ENCODE measurements at places on chromosomes 11 and 22.

GRCh38 chr11:3867209-3868091 lies 12.0 kb downstream of the STIM1 start:
- DNase-seq, result no peak

- DNase-seq, result no peak
These were observed 34.6 kb downstream of the ZNRF3 start for GRCh38 chr22:28917747-28918549.

DNA sequence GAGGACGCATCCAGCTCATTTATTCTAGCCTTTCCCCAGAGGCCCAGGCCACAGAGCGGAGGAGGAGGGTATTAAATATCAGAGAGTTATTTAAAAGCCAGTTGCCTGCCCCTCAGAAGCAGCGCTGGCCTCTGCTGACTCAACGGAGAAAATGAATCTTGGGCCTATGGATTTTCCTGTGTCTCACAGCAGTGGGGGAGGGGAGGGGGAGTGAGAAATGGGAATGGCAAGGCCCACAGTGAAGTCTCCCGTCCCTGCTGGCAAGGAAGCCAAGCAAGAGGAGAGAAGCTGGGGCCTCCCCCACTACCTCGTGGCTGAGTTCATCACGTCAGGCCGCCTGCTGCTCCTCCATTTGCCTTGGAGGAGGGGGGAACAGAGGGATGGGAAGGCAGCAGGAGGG lies 4.5 kb upstream of the TPBGL start:
- DNase-seq, result no peak

GRCh38 chr22:29625090-29625825 lies 21.8 kb downstream of the NF2 start:
- DNase-seq, result peak; percentile 53

DNA sequence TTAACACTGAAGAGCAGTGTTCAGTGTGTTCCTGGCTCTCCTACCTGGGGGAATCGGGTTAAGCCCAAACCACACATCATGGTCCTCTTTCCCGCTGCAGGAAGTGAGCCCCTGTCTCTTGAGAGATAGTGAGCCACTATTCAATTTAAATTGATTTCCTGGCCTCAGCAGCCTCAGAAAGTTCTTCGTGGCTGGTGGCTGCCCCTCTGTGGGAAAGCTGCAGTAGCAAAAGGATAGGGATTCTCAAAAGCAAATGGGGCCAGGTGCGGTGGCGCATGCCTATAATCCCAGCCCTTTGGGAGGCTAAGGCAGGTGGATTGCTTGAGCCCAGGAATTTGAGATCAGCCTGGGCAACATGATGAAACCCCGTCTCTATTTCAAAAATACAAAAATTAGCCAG lies 49.1 kb upstream of the CD5 start:
- no peak for DNase-seq

DNA sequence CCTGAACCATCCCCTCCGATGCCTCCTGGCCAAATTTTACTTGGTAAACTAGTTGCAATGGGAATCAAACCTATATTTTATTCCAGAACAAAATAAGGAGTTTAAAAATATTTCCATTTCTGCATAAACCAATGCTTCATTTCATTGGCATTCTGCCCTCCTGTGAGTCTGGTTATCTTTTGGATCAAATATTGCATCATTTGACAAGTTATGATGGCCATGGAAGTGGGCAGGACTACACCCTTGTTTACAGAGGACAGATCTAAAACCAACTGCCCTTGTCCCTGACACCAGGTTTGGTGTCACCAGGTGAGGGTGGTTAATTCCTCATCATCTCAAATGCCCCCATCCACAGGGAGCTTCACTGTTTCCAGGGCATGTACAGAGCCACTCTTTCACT lies 28.2 kb upstream of the E2F8 start:
- no peak for DNase-seq

- DNase-seq, result no peak
These were observed 2.6 kb downstream of the BAIAP2L2 start for GRCh38 chr22:38107692-38108515.

DNA sequence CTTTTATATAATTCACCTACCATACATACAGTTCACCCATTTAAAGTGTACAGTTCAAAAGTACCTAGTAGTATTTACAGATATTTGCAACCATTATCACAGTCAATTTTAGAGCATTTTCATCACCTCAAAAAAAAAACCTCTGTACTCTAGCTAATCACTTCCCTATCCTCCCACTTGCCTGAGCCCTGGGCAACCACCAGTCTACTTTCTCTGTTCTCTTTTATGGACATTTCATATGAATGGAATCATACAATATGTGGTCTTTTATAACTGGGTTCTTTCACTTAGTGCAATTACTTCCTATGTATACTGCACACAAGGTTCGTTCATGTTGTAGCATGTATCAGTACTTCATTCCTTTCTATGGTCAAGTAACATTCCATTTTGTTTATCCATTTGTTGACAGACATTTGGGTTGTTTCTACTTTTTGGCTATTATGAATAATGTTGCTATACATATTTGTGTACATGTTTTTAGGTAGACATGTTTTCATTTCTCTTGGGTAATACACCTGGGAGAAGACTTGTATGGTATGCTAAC lies 17.8 kb upstream of the NEU3 start:
- no peak for DNase-seq

- no peak for DNase-seq
These were observed 87.3 kb downstream of the PACS1 start for GRCh38 chr11:66157182-66157864.

- no peak for DNase-seq
These were observed 84.9 kb downstream of the DDIAS start for GRCh38 chr11:82986446-82986845.

DNA sequence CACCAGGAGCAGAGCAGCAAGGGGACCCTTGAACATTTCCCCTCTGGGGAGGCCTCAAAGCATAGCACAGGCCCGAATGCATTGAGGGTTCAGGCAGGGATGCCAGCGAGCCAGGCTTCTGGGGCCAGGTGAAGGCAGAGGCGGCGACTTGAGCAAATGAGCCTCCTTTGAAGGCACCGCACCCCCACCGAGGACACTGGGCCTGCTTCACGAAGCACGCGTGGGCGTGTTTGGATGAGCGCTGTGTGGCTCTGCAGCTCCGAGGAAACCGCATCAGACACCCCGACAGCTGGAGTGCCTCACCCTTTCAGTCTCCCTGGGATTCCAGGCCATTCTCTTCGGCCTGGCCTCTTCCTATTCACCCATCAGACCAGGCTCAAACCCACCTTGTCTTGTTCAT lies 301.8 kb downstream of the NTM start:
- DNase-seq, result no peak

GRCh38 chr11:75249704-75250103 lies 9.1 kb downstream of the TPBGL start:
- DNase-seq, result no peak

DNA sequence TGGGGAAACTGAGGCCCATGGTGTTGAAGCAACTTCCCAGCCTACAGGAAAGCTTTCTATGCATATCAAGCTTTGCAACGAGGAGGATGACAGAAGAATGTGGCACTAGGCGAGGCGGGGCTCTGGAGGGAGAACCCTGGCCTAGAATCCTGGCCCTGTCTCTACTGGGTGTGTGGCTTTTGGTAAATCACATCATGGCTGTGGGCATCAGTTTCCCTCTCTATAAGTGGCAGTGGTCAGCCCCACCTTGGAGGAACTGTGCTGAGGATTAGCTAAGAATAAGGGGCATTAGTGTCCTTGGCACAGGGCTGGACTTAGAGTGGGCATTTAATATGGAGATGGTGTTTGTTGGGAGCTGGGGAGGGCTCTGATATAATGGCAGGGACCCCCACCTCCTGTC lies 122.6 kb upstream of the CRYBB3 start:
- no peak for DNase-seq

- no peak for DNase-seq
These were observed 815 bp downstream of the EHD1 start for GRCh38 chr11:64877390-64878222.

- no peak for DNase-seq
These were observed 817.4 kb downstream of the NTM start for GRCh38 chr11:132187814-132188213.

DNA sequence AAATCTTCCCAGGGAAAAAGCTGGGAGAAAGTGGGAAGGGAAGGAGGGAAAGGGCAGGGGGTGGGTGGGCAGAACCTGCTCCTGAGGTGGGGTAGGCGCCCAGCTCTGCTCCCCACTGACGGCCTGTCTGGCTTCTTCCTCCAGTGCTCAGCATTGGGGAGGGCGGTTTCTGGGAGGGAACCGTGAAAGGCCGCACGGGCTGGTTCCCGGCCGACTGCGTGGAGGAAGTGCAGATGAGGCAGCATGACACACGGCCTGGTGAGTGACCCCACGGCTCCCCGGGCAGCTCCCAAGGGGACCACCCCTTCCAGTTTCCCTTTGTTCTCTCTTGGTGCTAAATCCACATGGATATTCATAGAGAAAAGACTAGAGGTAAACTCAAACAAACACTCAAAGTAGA lies 25.9 kb downstream of the SHANK3 start:
- DNase-seq, result no peak

- no peak for DNase-seq
These were observed 13.2 kb downstream of the MPZL3 start for GRCh38 chr11:118238929-118239328.

- no peak for DNase-seq
These were observed 390 bp upstream of the FGF3 start for GRCh38 chr11:69819541-69820070.

DNA sequence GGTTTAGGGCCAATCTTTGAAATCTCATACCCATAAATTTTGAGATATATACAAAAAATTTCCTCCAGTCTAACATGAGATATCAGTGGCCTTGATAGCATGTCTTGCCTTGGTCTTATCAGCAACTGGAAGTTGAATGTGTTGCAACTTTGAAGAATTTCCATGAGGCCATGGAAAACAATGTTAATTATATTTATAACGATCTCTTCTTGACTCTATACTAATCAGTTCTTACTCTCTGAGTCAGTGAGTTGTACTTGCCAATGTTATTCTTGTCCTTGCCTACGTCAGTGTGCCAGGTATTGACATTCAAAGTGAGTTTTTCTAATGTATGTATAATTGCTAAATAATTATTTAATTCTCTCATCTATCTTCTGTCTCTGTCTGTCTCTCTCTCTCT lies 535.1 kb downstream of the KCNA4 start:
- no peak for DNase-seq

- DNase-seq, result no peak
These were observed 16.0 kb upstream of the DKK3 start for GRCh38 chr11:12024254-12024926.

- no peak for DNase-seq
These were observed 104.5 kb upstream of the RCN1 start for GRCh38 chr11:31986201-31986889.

DNA sequence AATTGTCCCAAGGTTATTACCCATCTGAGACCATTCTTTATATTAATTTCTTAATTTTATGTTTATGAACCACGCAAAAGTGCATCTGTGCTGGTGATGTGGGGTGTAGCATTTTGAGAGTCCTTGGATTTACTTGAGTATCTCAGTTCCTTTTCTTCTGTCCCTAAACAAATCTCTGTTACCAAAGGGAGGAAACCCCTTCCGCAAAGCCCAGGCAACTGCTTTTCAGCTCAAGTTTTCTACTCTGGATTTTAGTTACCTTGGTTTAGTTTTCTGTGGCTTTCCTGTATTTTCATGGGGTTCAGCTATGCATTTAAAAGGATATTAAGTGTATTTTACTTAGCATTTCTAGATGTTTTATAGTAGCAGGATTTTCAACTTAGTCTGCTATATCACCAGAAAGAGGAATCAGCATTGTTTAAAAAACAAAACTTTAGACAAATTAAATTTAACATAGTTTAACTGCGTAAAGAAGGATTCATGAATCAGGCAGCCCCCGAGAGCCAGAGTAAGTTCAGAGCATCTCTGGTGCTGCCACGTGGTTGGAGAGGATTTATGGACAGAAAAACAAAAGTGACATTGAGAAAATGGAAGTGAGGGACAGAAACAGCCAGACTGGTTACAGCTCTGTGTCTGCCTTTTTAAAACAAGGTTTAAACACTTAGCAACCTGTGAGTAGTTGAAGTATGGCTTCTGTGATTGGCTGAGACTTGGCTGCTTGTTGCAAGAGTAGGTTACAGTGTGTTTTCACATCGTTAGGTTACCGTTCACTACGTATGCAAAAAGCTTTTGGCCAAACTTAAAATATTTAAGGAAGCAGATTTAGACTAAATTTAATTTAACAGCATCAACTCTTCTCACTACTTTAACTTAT lies 9.6 kb downstream of the ADM start:
- no peak for DNase-seq

DNA sequence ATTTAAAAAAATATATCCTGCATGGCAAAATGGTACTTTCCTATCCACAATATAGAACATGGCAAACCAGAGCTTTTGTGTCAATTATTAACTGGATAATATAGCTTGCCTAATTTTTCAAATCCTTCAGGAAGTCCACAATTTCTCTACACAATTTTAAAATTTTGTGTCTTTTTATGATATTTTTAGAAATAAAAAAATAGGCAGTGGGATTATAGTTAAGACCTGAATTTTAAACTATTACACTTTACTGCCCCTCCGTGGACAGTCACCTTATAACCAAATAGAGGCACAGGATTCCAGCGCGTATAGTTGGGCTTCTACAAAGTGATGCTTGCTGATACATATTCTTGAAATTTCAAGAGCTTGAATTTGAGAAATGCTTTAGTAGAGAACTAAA lies 2.1 kb upstream of the DMC1 start:
- DNase-seq, result peak; percentile 34

DNA sequence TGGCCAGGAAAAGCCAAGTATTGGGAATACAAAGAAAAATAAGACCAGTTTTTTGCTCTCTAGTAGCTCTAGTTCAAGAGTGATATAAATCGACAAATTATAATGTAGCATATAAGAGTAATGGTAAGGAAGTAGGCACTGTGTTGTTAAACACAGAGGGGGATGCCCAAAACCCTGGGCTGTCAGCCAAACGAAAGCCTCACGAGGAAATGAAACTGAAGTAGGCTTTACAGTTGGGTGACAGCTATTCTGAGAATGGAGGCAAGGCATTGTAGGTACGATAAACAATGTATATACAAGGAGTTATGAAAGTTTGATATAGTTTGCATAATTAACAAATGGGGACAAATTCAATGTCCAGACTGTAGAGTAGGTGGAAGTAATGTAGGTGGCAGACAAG lies 176.4 kb downstream of the FAM181B start:
- no peak for DNase-seq

DNA sequence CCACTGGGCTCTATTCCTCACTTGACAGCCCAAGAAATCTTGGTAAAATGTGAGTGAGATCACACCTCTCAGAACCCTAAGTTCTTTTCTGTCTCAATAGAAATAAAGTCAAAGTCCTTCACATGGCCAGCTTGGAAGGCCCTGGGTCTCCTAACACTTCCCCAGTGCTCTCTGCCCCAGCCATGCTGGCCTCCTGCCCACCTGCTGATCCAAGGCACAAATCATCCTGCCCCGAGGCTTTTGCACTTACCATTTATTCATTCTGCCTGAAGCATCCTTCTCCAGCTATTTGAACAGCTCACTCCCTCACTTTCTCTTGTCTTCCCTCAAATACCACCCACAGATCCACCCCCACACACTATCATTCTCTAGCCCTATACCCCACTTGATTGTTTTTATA lies 26.4 kb downstream of the ISX start:
- no peak for DNase-seq

- DNase-seq, result no peak
These were observed 34.4 kb upstream of the LRRC10B start for GRCh38 chr11:61474013-61474643.

GRCh38 chr22:31142285-31142684 lies 2.0 kb upstream of the PLA2G3 start:
- no peak for DNase-seq

- peak; percentile 48 for DNase-seq
These were observed 6.1 kb upstream of the STIM1 start for GRCh38 chr11:3849297-3849874.
